ENCODE measurements at places on chromosomes 12 and 14. TPM values are rescaled to one million over a fixed set of nuclear protein-coding genes. Genes with fewer than 3 reads are reported as not detected.
A peak's percentile ranks its signal among the peaks of the same experiment; 100 is the strongest.

GRCh38 chr14:91016800-91017410, 43.5 kb downstream of the RPS6KA5 start:
- no peaks in the 10 kb centered on the region for H3K27me3 ChIP-seq
- H3K27ac ChIP-seq: no peak overlapping the region
- H3K36me3 ChIP-seq: no peaks in the 10 kb centered on the region
- DNase-seq: no peak
- peaks cover 4% of the 10 kb centered on the region for H3K4me1 ChIP-seq
- H3K4me3 ChIP-seq: no peak overlapping the region

GRCh38 chr14:90613997-90614396, 202.2 kb downstream of the TTC7B start:
- H3K4me1 ChIP-seq: no peaks in the 10 kb centered on the region
- DNase-seq: no peak
- H3K27me3 ChIP-seq: no peaks in the 10 kb centered on the region
- H3K4me3 ChIP-seq: no peak overlapping the region
- H3K27ac ChIP-seq: no peak overlapping the region
- no peaks in the 10 kb centered on the region for H3K36me3 ChIP-seq

DNA sequence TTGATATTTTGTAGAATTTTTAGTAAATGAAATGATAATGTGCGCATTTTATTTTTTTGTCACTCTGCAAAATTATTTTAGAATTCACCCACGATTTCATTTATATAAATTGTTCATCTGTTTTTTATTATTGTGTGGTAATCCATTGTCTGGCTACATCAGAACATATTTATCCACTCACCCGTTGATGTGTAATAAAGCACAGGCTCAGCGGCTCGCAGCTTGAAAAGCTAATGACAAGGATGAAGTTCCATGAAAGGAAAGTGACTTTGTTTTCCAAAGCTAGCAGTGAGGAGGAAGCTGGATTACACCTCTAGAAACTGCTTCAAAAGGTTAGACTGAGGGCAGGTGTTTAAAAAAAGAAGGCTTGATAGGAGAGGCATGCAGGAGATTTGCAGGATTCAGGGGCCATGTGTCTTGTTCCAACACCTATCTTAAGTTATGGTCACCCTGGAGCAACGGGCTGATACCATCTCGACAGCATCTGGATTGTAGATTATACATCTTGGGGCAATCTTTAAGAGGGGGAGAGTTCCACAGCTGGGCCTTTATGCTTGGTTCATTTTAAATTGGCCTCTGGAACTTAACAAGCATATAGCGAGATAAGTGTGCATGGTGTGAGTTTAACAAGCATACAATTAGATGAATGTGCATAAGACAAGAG, 194.1 kb downstream of the TMTC3 start:
- peaks cover 24% of the 10 kb centered on the region for H3K4me1 ChIP-seq
- DNase-seq: no peak
- no peak overlapping the region for H3K4me3 ChIP-seq
- no peaks in the 10 kb centered on the region for H3K36me3 ChIP-seq
- H3K27me3 ChIP-seq: no peaks in the 10 kb centered on the region
- no peak overlapping the region for H3K27ac ChIP-seq

DNA sequence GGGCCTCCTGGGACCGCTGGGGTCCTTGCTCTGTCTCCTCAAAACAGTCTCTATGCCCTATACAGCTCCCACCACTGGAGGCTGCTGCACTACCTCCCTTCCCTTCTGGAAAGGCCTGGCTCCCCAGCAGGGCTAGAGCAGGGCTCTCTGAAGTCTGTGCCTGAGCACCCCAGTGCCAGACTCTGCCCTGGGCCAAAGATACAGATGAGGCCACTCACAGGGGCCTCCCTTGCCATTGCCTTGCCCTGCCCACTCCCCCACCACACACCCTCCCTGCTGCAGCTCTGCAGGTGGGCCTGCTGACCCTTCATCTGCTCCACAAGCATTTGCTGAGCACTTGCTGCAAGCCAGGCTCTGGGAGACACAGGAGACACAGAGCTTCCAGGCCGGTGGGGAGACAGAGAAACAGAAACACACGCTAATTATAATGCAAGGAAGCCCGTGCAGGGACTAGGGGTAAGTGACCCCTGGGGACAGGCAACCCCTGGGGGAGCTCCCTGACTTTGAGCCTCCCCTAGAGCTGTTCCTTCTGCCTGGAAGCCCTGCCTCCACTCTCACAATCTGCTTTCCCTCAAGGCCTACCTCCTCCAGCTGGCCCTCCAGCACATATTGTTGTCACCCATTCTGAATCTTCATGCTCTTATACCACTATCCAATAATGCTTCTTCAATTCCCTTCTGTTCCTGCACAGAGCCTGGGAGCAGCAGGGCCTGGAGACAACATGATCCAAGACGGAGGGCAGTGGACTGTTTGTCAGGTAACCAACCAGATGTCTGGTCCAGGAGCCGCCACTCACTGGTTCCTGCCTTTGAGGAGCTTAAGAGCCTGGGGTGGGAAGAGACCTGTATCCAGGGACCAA, 32.6 kb upstream of the PNMA1 start:
- H3K4me3 ChIP-seq: no peak overlapping the region
- H3K27ac ChIP-seq: peak overlapping the region; percentile 85
- no peaks in the 10 kb centered on the region for H3K27me3 ChIP-seq
- H3K36me3 ChIP-seq: no peaks in the 10 kb centered on the region

DNA sequence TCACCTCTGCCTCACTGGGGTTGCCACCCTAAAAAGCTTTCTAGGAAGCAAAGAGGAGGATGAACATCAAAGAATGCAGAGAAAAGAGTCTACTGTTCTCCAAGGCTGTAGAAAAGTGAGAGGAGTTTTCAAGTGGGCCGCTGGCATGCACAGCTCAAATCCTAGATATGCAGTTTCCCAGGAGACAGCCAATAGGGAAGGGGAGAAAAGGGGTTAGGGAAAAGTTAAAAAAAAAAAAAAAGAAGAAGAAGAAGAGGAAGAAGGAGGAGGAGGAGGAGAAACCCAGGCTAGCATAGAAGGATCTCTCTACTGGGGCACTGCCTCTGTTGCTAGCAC, 682 bp downstream of the BATF start:
- no peaks in the 10 kb centered on the region for H3K27me3 ChIP-seq
- peak overlapping the region; percentile 14 for H3K4me3 ChIP-seq
- no peaks in the 10 kb centered on the region for H3K36me3 ChIP-seq
- no peaks in the 10 kb centered on the region for H3K4me1 ChIP-seq
- peak overlapping the region; percentile 80 for H3K27ac ChIP-seq

DNA sequence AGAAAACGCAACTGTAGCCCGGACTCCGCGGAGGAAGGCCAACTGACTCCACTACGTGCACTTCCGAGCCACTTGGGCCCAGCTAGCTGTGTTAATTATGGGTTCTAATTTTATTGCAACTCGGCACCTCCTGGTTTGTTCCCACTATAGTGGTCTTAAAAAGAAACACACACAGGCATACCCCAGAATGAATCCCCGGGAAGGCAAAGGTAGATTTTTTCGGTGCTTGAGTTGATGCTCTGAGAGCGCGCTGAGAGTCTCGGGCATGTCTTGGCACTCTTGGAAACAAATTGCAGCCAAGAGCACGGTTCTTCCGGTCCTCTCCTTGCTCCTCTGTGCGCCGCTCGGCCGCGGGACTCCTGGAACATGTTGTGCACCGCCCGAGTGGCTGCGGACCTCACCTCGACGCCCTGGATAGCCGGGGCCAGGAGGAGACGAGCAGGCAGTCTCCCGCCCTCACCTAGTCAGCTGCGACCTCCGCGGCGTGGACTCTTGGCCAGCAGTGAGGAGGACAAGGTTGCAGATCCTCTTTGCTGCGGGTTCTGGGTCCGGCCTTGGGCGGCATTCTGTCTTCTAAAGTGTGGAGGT, 6.8 kb upstream of the PAX9 start:
- peak overlapping the region; percentile 94 for H3K27ac ChIP-seq
- H3K27me3 ChIP-seq: peaks cover 27% of the 10 kb centered on the region
- H3K4me3 ChIP-seq: no peak overlapping the region
- DNase-seq: no peak
- peaks cover 53% of the 10 kb centered on the region for H3K4me1 ChIP-seq

DNA sequence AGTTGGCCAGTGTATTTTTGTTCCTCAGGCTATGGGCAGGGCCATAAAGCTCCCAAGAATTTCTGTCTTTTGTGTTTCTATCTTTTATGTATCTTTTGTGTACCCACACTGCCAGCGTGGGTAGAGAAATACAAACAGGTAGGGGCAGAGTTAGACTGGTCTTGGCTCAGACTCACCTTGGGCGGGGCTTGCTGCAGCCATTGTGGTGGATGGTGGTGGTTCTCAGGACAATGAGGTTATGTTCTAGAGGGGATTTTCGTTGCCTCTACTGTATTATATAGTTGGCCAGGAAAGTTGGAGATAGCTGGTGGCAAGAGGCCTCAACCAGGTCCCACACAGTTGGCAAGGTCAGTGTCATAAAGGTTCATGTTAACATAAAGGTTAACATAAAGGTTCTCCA, 977.5 kb upstream of the LRFN5 start:
- H3K27ac ChIP-seq: no peak overlapping the region
- no peaks in the 10 kb centered on the region for H3K36me3 ChIP-seq
- no peaks in the 10 kb centered on the region for H3K27me3 ChIP-seq
- no peaks in the 10 kb centered on the region for H3K4me1 ChIP-seq
- no peak for DNase-seq
- H3K4me3 ChIP-seq: no peak overlapping the region

DNA sequence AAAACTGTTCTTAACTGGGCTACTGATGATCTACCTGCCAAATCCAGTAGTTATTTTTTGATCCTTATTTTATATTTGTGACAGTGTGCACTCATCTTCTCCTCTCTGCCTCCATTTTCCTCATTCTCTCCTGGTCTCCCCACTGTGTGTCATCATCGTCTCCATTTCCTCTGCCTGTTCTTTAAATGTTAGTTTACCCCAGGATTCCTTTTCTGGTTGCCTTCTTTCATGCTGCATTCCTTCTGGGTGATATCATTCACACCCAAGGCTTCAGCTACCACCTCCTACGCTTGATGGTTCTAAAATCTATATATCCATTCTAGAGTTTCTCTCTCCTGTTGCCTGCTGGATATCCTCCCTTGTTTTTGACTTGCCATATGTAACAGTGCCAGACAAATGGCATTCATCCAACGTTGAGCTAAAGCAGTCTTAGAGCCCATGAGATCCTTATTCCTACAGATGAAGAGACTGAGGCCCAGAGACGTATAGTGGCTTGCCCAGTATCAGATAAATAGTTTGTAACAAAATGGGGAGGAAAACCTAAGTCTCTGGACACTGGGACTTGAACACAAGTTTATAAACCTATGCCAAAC, 109.5 kb downstream of the DIP2B start:
- DNase-seq: no peak
- peaks cover 84% of the 10 kb centered on the region for H3K4me1 ChIP-seq
- H3K27ac ChIP-seq: peak overlapping the region; percentile 75
- no peaks in the 10 kb centered on the region for H3K36me3 ChIP-seq
- H3K27me3 ChIP-seq: no peaks in the 10 kb centered on the region
- H3K4me3 ChIP-seq: no peak overlapping the region

GRCh38 chr12:117046011-117046369, 53.2 kb downstream of the TESC start:
- H3K4me3 ChIP-seq: no peak overlapping the region
- no peaks in the 10 kb centered on the region for H3K27me3 ChIP-seq
- H3K4me1 ChIP-seq: peaks cover 15% of the 10 kb centered on the region
- DNase-seq: no peak

DNA sequence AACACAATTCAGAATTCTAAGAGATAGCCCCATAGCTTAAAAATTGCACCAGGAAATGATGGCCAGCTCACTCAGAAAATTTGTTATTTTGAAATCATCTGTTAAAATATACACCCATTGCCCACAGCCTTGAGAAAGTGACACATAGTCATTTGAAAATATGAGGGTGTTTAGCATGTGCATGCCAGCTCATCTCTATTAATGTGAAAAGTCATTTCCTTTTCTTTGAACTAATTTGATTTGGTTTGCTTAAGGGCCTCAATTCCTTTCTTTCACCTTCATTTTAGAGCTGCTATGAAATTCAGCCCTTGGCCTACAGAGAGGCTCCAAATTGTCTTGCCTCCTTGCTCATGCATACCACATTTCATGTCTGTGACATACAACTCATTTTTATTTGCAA, 241.4 kb downstream of the PHLDA1 start:
- H3K27ac ChIP-seq: no peak overlapping the region
- no peaks in the 10 kb centered on the region for H3K4me1 ChIP-seq
- no peak for DNase-seq
- H3K36me3 ChIP-seq: no peaks in the 10 kb centered on the region

GRCh38 chr14:86541972-86542371, 1012.0 kb downstream of the FLRT2 start:
- no peak overlapping the region for H3K27ac ChIP-seq
- no peaks in the 10 kb centered on the region for H3K27me3 ChIP-seq
- H3K36me3 ChIP-seq: no peaks in the 10 kb centered on the region
- no peaks in the 10 kb centered on the region for H3K4me1 ChIP-seq

GRCh38 chr12:102970780-102971179, 13.3 kb downstream of the ASCL1 start:
- H3K4me1 ChIP-seq: no peaks in the 10 kb centered on the region
- H3K27me3 ChIP-seq: peaks cover 75% of the 10 kb centered on the region
- H3K27ac ChIP-seq: no peak overlapping the region
- DNase-seq: no peak

DNA sequence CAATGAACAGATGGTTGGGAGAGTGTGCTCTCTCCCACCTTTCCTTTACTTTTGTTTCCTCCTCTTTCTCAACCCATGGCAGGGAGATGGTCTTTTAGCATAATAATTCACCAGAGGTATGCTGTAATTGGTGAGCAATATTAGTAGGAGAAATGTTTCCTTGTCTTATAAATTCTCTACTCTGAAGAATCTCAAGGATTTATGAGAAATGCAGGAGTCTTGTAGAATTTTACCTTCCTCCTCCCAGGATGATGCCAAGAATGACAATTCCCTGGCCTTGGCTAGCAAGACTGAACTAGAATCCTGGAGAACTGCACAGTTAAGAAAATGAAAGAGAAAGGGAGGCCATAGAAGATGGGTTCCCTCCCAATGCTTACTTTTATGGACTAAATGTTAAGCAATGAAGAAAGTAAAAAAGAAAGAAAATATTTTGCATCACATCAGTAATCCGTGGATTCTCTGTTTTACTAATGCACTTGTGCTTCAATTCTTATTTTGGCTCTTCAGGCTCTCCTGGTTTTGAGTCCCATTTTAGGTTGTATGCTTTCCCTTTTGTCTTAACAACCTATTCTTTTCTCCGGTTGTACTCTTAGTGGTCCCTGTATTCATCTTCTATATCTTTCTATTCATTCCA, 192.9 kb upstream of the GARIN6 start:
- no peak overlapping the region for H3K4me3 ChIP-seq
- no peaks in the 10 kb centered on the region for H3K27me3 ChIP-seq
- DNase-seq: no peak

DNA sequence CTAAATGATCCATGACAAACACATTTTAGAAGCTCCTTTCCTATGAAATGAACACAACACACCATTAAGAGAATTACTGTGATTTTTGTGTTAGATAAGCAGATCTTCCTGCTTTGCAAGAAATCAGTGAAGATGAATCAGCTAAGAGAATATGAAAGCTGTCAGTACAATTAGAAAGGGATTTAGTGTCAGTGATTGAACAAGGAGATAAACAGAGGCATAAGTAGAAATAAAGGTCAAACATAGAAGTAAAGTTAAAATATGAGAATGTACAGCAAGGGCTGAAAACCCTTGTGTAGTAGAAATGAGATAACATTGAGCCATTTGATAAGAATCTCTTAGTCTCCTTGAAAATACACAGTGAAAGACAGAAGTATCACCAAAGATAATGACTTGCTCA, 21.4 kb upstream of the SLC16A7 start:
- no peaks in the 10 kb centered on the region for H3K36me3 ChIP-seq
- H3K4me1 ChIP-seq: no peaks in the 10 kb centered on the region
- no peak overlapping the region for H3K27ac ChIP-seq
- no peak overlapping the region for H3K4me3 ChIP-seq
- DNase-seq: no peak

The EFS gene
- total RNA-seq: 22.5 TPM

The DBX2 gene
- total RNA-seq: not detected

The ITGA7 gene
- 1.1 TPM for total RNA-seq

The ANKRD52 gene
- total RNA-seq: 14.4 TPM

The GDF3 gene
- total RNA-seq: not detected

The CCDC197 gene
- not detected for total RNA-seq

All from esophagus squamous epithelium (tissue), 5 donors.